ENCODE measurements at places on chromosomes 2 and 18.
A peak's percentile ranks its signal among the peaks of the same experiment; 100 is the strongest.

DNA sequence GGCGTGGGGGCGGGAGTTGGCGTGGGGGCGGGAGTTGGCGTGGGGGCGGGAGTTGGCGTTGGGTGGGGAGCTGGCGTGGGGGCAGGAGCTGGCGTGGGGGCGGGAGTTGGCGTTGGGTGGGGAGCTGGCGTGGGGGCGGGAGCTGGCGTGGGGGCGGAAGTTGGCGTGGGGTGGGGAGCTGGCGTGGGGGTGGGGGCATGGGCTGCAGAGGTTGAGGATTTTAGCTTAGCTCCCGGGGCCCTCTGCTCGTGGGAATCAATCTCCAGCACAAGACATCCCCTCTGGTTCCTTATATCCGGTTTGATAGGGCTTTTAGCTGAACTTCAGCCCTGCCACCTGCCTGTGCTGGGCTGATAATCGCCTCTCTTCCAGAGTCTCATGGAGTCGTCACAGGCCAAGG lies 177.0 kb downstream of the LDLRAD4 start:
- no peak for DNase-seq

- DNase-seq, result no peak
Observed at GRCh38 chr2:71700041-71700657, 246.8 kb downstream of the DYSF start.

GRCh38 chr2:58710795-58711279 lies 469.7 kb upstream of the FANCL start:
- no peak for DNase-seq

- no peak for DNase-seq
Observed at GRCh38 chr2:100105678-100106054, 36.7 kb downstream of the AFF3 start.

GRCh38 chr2:160794926-160795325 lies 301.3 kb upstream of the RBMS1 start:
- no peak for DNase-seq

DNA sequence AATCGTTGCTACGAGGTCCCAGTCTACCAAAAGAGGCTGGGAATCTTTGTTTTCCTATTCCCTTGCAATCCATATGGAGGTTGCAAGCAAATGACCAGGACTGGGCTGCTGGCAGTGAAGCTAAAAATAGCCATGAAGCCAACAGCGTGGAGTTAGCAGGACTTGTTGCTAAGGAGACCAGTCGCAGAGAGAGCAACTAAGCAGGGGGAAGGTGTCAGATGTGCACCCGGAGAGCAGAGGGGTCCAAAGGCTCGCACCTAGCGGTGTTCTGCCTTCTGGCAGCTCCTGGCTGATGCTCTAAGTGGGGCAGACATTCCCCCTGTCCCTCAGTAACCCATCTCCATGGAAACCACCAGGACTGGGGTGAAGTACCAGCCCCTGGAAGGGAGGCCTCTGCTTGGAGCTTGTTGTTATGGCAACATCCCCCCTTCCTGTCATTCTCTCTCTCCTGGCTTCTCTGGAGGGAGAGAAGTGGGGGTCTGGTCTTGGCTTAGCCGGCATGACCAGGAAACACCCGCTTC lies 84.6 kb downstream of the DNMT3A start:
- peak; percentile 81 for DNase-seq

DNA sequence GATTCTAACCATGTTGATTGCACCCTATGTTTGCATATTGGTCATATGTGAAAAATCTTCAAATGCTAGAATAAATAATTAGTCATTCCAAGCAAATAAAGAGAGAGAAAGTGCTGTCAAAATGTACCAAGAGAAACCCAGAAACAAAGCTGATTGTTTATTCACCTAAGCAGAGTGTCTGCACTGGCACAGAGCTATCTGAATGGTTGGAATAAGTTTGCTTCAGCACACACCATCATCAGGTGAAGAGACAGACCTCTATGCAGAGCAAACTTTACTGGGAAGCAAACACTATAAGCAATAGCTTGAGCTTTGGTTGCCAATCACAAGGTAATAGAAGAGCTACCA lies 25.4 kb downstream of the DSG4 start:
- no peak for DNase-seq

GRCh38 chr18:50192995-50193795 lies 1.8 kb downstream of the MYO5B start:
- DNase-seq, result peak; percentile 23

- DNase-seq, result peak; percentile 99
Observed at GRCh38 chr18:48007955-48008701, 77.7 kb upstream of the SMAD2 start.

DNA sequence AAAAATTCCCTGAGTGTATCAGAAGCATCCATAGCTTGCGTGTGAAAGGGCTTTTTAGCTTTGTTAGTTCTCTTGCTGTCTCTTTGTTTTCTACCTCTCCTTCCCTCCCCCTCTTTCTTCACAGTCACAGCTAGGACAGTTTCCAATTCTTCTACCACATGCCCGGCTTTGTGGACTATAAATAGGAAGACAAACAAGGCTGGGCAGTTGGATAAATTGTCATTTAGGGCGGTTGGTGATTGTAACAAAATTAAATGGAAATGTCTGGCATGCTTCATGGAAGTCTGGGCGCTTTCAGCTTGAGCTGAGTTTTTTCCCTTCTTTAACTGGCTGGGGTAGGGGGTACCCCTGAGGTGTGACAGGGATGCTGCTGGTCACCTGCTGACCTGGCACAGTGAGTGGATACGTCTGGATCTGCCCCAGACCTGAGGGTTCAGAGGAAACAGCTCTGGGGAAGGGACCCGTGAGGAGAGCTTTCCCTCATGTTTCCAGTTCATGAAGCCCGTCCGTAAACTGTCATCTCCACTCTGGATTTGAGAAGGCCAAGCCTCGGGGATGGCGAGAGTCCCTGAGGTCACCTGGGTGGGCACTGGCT lies 29.0 kb upstream of the GIGYF2 start:
- DNase-seq, result no peak

GRCh38 chr2:32768387-32769174 lies 140.7 kb downstream of the TTC27 start:
- DNase-seq, result no peak

DNA sequence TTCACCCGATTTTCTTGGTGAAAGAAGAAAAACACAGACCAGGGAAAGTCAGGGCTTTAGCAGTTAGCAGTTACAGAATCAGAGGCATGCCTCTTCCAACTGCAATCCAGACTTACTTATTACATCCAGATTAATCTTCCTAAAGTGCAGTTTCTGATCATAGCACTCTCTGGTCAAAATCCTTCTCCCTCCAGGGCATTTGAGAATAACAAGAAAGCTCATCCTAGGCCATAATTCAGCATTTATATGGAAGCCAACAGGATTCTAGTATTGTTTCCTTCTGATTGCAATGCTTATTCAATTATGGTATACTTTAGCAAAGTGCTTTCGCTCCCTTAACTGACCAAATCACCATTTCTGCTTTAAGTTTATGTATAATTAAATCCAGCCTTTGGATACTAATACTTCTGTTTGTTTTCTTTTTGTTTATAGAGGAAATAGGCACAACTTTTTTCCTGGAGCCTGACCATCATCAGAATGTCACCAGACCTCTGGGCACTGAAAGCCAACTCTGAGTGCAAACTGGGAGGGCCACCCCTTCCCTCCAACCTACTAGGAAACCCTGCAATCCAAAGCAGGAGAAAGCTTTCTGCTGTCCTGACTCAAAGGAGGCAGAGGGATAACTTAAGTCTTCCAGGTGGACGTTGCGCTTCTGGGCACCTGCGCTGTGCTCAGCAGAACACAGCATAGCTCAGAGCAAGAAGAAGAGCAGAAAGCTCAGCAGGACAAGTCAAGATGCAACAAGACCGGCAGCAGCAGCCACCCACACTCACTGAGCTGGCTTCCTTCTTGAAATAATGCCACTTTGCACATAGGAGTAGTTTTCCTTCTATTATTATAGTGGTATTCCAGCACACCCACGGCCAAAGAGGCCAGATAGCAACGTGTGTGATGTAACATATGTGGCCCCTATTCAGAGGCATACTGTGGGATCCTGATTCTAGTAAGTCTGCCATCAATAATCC lies 99.3 kb downstream of the STK39 start:
- DNase-seq, result peak; percentile 45

All from SK-N-SH (cell line).